ENCODE measurements at places on chromosomes 2 and 18.

DNA sequence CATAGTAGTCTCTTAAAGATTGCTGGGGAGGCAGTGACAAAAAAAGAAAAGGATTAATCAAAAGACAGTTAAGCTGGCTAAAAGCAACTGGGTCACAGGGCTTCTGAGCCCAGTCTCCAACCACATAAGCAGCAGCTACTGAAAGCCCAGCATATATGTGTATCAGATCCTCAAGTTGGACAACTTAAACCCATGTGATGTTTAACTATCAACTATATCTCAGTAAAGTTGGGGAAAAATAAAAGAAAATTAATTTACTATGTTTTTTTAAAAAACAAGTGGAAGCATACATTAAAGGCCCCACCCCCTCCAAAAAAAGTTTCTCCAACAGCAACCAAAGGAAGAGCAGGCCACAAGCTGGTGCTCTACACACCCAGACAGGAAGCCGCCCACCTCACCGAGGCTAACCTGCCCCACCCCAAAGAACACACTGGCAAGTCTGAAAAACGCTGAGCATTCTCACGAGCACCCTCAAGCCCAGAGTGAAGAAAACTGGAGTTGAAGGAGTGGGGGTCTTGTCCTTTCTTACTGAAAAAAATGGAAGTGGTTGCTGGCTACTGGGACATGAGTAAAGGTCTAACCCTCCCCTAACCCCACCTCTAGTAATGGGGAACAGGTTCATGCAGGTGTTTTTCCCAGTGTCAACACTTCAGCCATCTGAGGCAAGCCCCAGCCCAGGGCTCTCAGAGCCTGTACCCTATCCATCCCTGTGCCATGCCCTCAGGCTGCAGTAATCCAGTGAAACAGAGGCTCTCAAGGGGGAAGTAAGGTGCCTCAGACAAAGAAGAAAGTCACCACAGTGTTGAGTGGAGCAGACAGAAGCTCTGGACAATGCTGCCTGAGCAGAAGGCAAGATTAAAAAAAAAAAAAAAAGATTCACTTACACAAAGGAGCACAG lies 106.3 kb downstream of the GYPC start:
- no peak for DNase-seq

GRCh38 chr2:149487189-149487588 lies 100.4 kb downstream of the MMADHC start:
- no peak for DNase-seq

DNA sequence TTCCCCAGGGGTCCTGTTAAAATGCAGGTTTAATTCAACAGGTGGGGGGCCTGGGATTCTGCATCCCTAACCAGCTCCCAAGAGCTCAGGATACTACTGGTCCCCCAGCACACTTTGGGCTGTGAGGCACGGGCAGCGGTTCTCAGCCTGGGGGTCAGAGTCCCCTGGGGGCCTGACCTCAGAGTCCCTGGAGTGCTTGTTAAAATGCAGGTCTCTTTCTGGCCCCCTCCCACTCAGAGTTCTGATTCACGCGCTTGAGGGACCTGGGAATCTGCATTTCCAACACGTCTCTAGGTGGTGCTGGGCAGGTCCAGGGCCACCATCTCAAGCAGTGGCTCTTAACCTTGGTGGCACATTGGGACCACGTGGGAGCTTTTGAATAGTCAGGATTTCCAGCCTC lies 2.8 kb upstream of the OTOS start:
- DNase-seq, result no peak

DNA sequence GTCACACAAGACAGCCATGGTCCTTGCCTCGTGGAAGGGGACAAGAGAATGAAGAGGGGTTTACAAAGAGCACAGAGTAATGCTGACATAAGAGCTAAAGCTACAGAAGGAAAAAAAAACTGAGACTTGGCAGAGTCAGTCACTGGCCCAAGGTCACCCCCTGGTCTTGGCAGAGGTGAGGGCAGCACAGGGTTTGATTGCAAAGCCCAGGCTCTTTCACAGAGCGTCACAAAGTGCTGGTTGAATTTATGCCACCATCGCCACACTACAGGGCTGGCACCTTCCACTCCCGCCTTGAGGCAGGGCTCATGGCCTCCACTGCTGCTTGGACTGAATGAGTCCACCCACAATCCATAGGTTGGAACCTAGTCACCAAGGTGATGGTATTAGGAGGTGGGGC lies 190.2 kb downstream of the INHBB start:
- DNase-seq, result no peak

Data from cortex of kidney (tissue), 1 donor.